CD14-positive monocyte (primary cell): ENCODE measurements at places on chromosomes 3 and 15. TPM values are rescaled to one million over a fixed set of nuclear protein-coding genes. Genes with fewer than 3 reads are reported as not detected.

DNA sequence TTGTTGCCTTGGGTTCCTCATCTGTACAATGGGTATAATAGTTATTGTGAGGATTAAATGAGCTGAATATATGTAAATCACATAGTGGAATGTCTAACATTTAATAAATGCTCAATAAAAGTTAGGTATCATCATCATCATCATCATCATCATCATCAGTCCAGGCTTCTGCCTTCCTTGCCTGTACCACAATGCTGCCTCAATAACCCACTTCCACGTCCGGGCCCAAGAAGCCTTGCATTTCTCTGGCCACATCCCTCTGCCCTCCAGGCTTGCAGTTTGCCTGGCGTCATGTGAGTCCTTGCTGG lies 137.4 kb downstream of the THSD4 start:
- H3K36me3 ChIP-seq = no peaks in the 10 kb centered on the region
- no peak overlapping the region for H3K4me3 ChIP-seq
- no peaks in the 10 kb centered on the region for H3K27me3 ChIP-seq
- DNase-seq = no peak
- H3K27ac ChIP-seq = no peak overlapping the region
- H3K4me1 ChIP-seq = no peaks in the 10 kb centered on the region

DNA sequence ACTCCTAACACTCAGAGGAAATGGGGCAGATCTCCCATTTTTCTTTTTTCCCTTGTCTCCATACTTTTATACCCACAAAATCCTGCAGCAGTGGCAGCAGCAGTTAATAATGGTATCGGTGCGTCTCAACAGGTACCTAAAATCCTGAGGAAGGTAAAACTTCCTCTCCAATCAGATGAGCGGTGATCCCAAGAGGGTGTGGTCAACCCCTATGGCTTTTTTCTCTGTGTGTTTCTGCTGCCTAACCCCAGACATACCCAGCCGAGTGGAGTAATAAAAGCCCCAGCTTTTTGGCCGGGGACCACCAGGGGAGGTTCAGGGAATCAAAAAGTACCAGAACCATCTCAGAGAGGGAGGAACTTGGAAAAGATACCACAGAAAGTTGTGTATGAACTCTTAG lies 9.1 kb downstream of the GK5 start:
- H3K36me3 ChIP-seq = peaks cover 22% of the 10 kb centered on the region
- no peak overlapping the region for H3K4me3 ChIP-seq
- no peaks in the 10 kb centered on the region for H3K4me1 ChIP-seq
- H3K27ac ChIP-seq = no peak overlapping the region
- no peaks in the 10 kb centered on the region for H3K27me3 ChIP-seq

GRCh38 chr15:62927196-62927595 lies 115.4 kb upstream of the TPM1 start:
- no peaks in the 10 kb centered on the region for H3K27me3 ChIP-seq
- DNase-seq = no peak
- H3K4me3 ChIP-seq = no peak overlapping the region
- H3K36me3 ChIP-seq = no peaks in the 10 kb centered on the region
- H3K27ac ChIP-seq = no peak overlapping the region
- H3K4me1 ChIP-seq = peaks cover 9% of the 10 kb centered on the region

DNA sequence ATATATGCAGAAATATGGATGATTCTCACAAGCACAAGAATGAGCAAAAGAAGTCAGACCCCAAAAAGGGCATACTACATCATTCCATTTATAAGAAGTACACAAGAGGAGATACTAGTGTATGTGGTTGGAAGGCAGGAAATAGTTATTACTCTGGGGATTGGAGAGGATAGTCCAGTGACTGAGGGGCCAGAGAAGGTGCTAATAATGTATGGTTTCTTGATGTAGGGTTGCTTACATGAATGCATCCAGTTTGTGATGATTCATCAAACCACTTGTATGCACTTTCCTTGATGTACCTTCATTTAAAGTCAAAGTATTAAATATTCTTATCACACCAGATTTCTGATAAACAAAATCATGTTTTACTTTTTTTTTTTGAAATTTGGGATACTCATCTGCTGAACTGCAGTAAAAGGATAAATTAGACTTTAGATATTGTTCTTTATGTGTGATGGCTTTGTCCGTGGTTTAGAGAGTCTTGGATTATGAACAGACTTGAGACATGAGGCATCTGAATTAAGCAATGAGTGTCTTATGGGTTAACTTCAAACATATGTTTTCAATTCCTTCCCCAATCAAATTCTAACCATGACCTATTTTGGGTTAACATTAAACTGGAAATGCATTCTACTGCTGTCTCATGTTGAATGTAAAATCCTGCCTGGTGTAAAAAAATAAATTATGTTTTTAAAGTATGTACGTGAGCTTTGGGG lies 171.2 kb downstream of the SEMA6D start:
- H3K4me1 ChIP-seq = no peaks in the 10 kb centered on the region
- H3K27me3 ChIP-seq = no peaks in the 10 kb centered on the region
- no peak overlapping the region for H3K27ac ChIP-seq
- no peaks in the 10 kb centered on the region for H3K36me3 ChIP-seq
- H3K4me3 ChIP-seq = no peak overlapping the region

Gene OSBPL10
- 0.03 and 0.18 TPM in 2 replicates for polyA plus RNA-seq

Gene CEP97
- 0.17 and 1.5 TPM in 2 replicates for polyA plus RNA-seq

Gene PDCD10
- 13.2 and 31.7 TPM in 2 replicates for polyA plus RNA-seq
